ENCODE measurements at places on chromosomes 7 and 10. TPM values are rescaled to one million over a fixed set of nuclear protein-coding genes. Genes with fewer than 3 reads are reported as not detected.

The TRIM73 gene
- 0.89 TPM for total RNA-seq

The PRPS1L1 gene
- not detected for total RNA-seq

The ASB10 gene
- total RNA-seq, result not detected

The CYP26C1 gene
- total RNA-seq, result 0.63 TPM

The IQCE gene
- total RNA-seq, result 15.0 TPM

The STEAP4 gene
- not detected for total RNA-seq

The CRYGN gene
- total RNA-seq, result not detected

The DNAJB9 gene
- 26.9 TPM for total RNA-seq

The RBM20 gene
- total RNA-seq, result 1.4 TPM

The H2BK1 gene
- total RNA-seq, result not detected

The ANLN gene
- 255 TPM for total RNA-seq

The SLC18A3 gene
- 0.13 TPM for total RNA-seq

The NEUROG3 gene
- not detected for total RNA-seq

The CPA5 gene
- not detected for total RNA-seq

The NEURL1 gene
- total RNA-seq, result 0.51 TPM

The SFRP5 gene
- 3.0 TPM for total RNA-seq

The NYAP1 gene
- 4.2 TPM for total RNA-seq

The DIP2C gene
- 10.9 TPM for total RNA-seq

The FZD8 gene
- 1.8 TPM for total RNA-seq

The SYT15B gene
- 2.6 TPM for total RNA-seq

The HMX2 gene
- total RNA-seq, result not detected

The ACTL6B gene
- total RNA-seq, result not detected

The FAM237B gene
- total RNA-seq, result not detected

The SNCG gene
- total RNA-seq, result 8.6 TPM

The IGFBP1 gene
- total RNA-seq, result 0.89 TPM

The OR13A1 gene
- total RNA-seq, result not detected

The ZP3 gene
- 1.5 TPM for total RNA-seq

The DMBT1 gene
- total RNA-seq, result under 0.01 TPM

The TSPAN13 gene
- 14.7 TPM for total RNA-seq

The OR6B1 gene
- total RNA-seq, result not detected

The CCL24 gene
- total RNA-seq, result not detected

The HOXA9 gene
- total RNA-seq, result 87.0 TPM

The MOGAT3 gene
- total RNA-seq, result not detected

The SPDYE2B gene
- total RNA-seq, result not detected

The HIBADH gene
- 48.9 TPM for total RNA-seq

The SOSTDC1 gene
- 13.1 TPM for total RNA-seq

The AKR1B15 gene
- not detected for total RNA-seq

The PLA2G12B gene
- not detected for total RNA-seq

The C10orf90 gene
- not detected for total RNA-seq

The INHBA gene
- total RNA-seq, result 22.3 TPM

The SMNDC1 gene
- total RNA-seq, result 3.0 TPM

The PALS2 gene
- total RNA-seq, result 5.5 TPM

The CALML5 gene
- not detected for total RNA-seq

The GOT1 gene
- total RNA-seq, result 40.1 TPM

The CPA4 gene
- 40.3 TPM for total RNA-seq

The TFR2 gene
- 0.33 TPM for total RNA-seq

The GIMAP6 gene
- not detected for total RNA-seq
